CMK (cell line): ENCODE measurements at places on chromosomes 3 and 15.

DNA sequence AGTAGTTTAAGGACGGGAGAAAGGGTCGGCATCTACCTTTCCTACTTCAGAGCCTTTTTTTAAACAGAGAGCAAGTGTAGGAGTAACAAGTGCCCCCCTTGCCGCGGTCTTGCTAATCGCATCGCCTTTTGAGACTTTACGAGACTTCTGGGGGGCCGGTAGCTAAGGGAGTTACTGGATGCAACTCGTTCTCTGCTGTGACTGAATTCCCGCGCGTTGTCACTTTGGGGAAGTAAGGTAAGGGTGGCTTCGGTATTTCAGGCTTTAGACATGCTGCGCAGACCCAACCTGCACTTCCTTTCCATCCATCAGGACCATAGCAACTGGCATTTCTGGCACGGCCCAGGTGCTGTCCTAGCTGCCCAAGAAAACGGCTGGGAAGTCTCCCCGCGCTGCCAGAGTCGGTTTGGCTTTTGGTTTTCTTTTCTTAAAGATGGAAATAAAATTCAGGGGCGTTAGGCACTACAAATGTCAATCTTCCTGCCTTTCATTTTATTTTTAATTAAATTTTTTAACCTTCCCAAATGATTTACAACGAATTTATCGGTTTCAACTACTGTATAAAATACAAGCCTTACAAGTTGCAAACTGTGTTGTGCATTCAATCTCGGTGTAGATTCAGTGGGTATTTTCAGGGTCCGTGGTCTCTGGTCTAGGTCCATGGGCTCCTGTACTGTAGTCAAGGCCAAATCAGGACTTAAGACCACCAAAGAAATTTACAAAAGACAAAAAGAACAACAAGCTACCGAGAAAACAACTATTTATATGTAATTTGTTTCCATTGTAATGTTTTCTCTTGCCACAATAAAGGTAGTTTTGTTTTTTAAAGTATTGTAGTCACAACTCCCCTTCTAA is 3.5 kb downstream of the MECOM start:
- no peak for DNase-seq

GRCh38 chr3:118077332-118077731 is 957.3 kb downstream of the IGSF11 start:
- no peak for DNase-seq

DNA sequence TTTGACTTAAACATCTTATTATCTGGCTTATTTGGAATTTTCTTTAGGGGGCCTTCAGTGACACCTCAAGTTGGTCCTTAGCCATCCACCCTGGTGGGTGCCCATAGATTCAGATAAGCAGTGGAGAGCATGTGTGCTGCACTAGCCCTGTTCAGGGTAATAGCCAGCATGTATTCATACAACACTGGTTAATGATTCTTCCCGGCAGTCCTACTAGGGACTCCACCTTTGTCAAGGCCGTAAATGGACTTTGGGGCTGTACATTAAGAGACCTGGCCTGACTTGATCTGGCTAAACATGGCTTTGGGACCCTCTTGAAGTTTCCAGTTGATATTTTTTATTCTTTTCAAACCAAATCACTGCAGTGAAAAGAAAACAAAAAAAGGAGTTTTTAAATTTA is 125.8 kb downstream of the PTPRG start:
- DNase-seq, result no peak

DNA sequence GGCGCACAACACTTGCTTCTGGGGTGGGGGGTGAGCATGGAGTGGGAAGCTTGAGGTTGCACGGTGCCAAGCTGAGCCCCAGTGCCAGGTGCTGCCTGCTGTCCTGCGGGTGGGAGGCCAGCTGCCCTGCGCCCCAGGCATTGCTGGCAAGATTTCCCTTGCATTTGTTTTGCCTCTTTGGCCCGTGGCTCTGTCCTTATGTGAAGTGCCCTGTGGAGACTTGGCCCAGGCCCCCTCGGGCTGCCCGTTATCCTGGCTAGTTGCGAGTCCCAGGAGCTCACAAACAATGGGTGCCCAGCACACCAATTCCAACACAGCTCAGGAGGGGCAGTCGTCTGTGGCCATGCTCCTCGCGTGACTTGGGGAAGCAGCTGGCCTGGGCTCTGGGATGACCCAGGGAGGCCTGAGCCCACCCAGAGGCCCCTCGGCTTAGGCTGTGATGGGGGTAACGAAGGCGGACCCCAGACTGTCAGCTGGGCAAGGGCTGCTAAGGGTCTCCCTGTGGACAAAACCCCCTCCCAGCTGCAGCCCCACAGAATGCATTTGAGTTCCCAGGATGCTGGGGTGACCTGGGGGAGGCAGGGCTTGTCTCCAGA is 5.9 kb downstream of the C3orf22 start:
- DNase-seq, result no peak

- DNase-seq, result no peak
Measured at GRCh38 chr3:126320517-126321293, 36.5 kb downstream of the KLF15 start.
